ENCODE measurements at places on chromosomes 16 and 17.
A peak's percentile ranks its signal among the peaks of the same experiment; 100 is the strongest.

- no peak for DNase-seq
These were observed 53.8 kb downstream of the COG7 start for GRCh38 chr16:23398987-23399805.

GRCh38 chr17:40301315-40301714, 7.7 kb upstream of the RARA start:
- DNase-seq, result peak; percentile 42

- no peak for DNase-seq
These were observed 22.6 kb downstream of the SRCAP start for GRCh38 chr16:30721606-30722005.

DNA sequence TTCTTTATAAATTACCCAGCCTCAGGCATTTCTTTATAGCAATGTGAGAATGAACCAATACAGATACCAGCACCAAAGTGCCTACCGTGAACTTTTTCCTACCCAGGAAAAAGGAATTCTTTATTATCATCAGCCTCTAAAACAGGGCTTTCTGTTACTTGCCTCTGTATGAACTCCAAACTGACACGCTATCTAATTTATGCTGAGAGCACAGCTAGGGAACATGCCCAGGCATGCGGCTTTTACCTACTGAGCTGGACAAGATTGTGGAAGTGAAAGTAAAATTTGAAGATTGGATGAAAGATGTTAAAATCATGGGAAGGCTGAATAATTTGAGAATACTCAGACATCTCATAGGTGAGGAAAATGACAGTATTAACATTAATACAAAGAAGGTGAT, 24.4 kb upstream of the ADCY9 start:
- no peak for DNase-seq

DNA sequence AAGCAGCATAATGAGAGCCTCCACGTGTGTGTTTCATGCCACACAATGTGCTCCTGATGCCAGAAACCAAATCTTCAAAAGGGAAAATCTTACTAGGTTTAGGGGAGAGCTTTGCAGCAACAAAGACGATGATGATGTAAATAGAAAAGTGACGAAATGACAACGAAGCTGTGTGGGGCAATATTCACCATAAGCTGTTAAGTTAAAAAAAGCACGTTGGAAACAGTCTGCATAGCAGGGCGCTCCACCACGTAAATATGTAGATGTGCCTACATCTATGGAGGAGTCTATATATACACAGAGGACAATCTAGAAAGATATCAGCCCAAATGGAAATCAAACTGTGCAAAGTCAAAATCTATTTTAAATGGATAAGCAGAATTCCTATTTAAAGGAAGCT, 61.0 kb downstream of the RPH3AL start:
- DNase-seq, result no peak

- DNase-seq, result no peak
These were observed 5.0 kb downstream of the LITAF start for GRCh38 chr16:11581678-11582077.

DNA sequence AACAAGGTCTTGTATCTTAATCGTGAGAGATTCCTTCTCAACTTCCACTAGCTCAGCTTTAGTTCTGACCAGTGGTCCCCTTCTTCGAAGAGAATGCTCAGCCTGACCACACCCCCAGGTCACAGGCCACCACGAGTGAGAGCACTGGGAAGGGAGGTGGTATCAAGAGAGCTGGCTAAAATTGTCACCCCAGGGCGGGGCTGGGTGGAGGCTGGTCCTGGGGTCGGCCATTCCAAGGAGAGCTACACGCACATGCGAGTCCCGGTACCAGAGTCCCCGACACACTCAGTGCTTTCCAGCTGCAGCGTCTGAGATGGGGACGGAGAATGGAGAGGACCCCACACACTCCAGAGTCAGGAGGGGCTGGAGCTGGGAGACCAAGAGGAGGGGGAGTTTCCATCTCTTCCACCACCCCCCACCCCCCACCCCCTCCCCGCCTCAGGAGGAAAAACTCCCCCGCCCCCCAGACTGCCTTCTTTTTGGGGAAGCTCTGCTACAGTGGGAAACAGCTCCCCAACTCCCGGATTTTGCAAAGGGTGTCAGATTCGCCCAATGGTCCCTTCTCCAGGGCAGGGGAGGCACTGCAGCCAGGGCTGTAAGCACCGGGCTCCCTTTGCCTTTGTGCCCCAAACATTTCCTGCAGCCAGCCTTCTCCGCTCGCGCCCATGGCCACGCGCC, 1.6 kb downstream of the C1QL1 start:
- no peak for DNase-seq

- no peak for DNase-seq
These were observed 111.4 kb upstream of the ZFHX3 start for GRCh38 chr16:73159296-73159695.

DNA sequence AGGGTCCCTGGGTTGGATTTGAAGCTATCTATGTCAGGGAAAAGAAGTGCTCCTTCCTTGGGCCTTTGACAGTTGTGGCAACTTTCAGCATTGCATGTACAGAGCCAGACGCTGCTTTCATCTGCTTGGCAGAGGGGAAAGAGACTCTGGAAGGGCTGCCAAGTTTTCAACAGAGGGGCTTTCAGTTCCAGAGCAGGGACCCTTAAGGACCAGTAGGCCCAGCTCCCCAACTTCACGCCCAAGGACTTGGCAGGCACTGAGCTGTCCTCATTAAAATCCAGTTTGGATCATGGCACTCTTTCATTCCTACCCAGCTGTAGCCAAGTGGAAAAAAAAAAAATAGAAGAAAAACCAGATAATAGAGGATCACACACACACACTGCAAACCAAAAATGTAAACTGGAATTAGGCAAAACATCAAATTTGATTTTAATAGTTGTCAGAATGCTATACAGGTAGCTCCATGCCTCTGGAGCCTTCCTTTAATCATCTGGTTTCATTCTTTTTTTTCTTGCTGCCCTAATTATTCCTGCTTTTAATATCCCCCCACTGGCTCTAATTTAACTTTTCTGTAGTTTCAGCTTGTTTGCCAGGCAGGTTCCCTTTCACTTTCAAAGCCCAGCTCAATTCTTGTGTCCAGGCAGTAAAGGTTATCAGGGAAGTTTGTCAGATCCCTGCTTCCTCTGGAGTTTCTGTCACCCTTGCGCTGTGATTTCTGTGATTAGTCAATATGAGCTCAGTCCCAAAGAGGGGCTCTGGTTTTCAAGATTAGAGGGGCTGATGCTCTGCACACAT, 702.6 kb upstream of the CDH8 start:
- DNase-seq, result no peak

GRCh38 chr16:66070140-66070917, 296.2 kb upstream of the CDH5 start:
- DNase-seq, result no peak

- DNase-seq, result no peak
These were observed 3.0 kb downstream of the OTOA start for GRCh38 chr16:21666772-21667171.

GRCh38 chr17:38717139-38717745, 12.2 kb downstream of the MLLT6 start:
- DNase-seq, result no peak

GRCh38 chr17:79664930-79665737, 54.3 kb upstream of the RBFOX3 start:
- DNase-seq, result peak; percentile 85

- no peak for DNase-seq
These were observed 368.2 kb downstream of the SNX29 start for GRCh38 chr16:12344577-12345343.

- no peak for DNase-seq
These were observed 125.7 kb downstream of the COPRS start for GRCh38 chr17:31733326-31733725.

GRCh38 chr17:37273409-37274051, 102.3 kb upstream of the C17orf78 start:
- no peak for DNase-seq

DNA sequence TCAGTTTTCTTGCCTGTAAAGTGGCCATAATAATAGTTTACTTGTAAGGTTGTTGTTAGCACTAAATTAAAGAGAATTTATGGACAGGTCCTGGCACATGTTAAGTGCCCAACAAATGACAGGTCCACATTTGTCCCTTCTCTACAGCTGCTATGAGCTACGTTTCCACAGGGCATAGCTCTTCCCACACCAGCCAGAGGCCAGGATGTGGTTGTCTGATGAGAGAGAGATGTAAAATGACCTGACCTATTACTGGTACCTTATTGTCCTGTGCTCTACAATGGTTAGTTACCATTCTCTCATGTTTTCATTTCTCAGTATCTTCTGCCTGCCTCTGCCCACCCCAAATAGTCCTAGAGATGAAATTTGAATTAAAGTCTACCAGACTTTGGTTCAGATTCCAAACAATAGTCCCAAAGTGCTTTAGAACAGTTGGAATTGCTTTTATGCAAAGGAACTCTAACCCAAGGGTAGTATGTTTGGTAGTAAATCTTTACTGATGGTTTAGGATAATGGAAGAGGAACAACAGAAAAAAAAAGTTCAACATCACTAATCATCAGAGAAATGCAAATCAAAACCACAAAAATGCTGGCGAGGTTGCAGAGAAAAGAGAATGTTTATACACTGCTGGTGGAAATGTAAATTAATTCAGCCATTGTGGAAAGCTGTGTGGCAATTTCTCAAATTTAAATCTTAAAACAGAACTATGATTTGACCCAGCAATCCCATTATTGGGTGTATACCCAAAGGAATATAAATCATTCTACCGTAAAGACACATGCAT, 57.1 kb upstream of the ANKFN1 start:
- DNase-seq, result no peak

GRCh38 chr17:81461607-81462500, 50.7 kb downstream of the ACTG1 start:
- DNase-seq, result no peak

DNA sequence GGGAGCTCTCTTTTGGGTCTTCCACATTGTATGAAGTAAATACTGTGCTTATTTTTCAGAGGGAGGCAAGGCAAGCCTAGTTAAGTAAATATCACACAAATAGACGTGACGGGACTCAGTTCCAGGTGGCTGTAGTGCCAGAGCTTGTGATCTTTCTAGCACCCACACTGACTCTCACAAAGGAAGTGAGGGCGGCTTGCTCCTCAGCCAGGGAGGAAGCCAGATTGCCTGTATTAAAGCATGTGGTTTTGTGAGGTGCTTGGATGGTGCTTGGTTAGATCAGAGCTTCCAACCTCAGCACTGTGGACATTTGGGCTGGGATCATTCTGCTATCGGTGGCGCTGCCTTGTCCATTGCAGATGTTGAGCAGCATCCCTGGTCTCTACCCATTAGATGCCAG, 80.1 kb downstream of the VAT1L start:
- no peak for DNase-seq

DNA sequence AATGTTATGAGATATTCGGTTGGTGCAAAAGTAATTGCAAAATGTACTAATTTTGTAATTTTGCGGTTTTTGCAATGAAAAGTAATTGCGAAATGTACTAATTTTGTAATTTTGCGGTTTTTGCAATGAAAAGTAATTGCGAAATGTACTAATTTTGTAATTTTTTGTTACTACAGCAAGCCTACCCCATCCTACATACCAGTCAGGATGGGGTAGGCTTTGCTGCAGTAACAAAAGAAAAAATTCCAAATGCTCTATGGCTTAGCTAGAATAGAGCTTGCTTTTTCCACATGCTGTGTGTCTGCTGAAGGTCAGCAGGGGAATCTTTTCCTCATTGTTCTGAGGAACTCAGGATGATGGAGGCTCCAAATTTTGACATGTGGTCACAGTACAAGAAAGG, 83.3 kb upstream of the GPRC5B start:
- DNase-seq, result no peak

DNA sequence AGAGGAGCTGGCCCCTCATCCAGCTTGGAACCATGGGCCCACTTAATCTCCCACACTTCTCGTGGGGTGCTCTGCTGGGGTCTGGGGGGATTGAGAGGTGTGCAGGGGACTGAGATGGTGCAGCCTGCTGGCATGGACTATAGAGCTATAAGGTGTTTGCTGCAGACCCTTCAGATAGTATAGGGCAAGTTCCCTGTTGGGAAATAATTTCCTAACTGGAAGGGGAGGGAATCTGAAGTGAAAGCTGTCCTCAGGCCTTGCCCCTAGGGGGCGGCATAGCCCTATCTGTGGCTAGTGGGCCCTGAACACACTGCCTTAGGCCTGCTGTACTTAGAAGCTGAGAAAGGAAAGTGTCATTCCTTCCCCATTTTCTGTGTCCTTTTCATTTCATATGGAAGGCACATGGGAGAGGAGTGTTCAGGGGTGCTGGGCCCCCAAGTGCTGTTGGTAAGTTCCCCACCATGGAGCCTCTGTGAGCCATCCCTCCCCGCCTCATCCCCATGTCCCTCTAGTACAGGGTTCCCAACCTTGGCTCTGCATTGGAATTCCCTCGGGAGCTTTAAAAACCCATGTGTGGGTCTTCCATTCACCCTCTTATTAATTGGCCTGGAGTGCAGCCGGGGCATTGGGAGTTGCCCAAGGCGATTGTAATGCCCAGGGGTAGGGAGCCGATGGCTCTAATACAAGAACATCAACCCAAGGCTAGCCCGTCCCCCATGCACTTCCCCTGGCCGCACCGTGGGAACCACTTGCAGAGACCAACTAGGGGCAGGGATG, 19.7 kb downstream of the GOSR2 start:
- peak; percentile 82 for DNase-seq

GRCh38 chr17:3004150-3004801, 59.1 kb downstream of the OR1D5 start:
- DNase-seq, result peak; percentile 76

DNA sequence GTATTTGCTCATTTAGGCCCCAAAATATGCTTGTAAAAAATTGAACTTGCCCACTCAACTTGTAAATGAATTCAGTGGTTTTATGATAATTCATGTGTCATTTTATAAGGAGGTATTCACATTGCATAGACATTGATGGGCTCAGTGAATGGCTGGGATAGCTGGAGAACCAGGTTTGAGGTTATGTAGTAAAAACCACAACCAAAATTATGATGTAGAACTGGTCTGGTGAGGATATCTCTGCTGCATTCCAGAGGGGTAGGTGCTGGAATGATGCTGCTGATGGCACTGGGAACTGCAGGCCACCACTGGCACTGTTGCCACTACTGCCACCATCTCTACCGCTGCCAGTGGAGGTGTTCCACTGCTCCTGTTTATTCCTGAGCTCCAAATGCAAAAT, 21.5 kb upstream of the RABEP1 start:
- DNase-seq, result no peak

DNA sequence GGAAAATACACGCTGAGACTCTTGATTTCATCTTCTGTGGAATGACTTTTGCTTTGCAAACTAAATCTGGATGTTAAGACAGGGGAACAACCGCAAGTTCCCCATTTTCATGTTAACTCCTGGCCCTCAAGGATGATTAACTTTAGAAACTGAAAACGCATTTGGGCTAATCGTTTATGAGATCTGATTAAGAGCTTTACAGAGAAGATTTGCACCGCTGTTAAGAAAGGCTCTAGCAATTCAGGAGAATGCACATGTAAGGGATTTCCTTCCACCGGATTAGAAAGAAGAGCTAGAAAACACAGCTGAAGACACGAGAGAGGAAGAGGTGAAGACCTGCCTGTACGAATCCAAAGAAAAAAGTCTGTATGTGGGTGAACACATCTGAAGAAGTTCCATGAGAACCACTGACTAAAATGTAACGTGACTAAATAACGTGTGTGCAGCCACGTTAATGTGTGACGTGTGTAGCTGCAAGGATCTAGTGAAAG, 106.4 kb downstream of the YPEL2 start:
- no peak for DNase-seq

DNA sequence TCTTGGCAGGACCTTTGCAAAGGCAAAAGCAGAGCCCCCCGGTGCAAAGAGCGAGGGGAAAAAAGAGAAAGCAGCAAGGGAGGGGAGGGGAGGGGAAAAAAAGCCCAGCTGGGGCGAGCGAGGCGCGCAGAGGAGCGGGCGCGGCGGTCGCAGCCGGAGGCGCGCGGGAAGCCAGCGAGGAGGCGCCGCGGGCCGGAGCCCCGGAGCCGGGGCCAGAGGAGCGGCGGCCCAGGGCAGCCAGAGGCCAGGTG, 129 bp downstream of the IRX5 start:
- DNase-seq, result no peak

Data from NCI-H1694 (cell line).